Femur (tissue), 1 donor: ENCODE measurements at places on chromosomes 5 and 9.

DNA sequence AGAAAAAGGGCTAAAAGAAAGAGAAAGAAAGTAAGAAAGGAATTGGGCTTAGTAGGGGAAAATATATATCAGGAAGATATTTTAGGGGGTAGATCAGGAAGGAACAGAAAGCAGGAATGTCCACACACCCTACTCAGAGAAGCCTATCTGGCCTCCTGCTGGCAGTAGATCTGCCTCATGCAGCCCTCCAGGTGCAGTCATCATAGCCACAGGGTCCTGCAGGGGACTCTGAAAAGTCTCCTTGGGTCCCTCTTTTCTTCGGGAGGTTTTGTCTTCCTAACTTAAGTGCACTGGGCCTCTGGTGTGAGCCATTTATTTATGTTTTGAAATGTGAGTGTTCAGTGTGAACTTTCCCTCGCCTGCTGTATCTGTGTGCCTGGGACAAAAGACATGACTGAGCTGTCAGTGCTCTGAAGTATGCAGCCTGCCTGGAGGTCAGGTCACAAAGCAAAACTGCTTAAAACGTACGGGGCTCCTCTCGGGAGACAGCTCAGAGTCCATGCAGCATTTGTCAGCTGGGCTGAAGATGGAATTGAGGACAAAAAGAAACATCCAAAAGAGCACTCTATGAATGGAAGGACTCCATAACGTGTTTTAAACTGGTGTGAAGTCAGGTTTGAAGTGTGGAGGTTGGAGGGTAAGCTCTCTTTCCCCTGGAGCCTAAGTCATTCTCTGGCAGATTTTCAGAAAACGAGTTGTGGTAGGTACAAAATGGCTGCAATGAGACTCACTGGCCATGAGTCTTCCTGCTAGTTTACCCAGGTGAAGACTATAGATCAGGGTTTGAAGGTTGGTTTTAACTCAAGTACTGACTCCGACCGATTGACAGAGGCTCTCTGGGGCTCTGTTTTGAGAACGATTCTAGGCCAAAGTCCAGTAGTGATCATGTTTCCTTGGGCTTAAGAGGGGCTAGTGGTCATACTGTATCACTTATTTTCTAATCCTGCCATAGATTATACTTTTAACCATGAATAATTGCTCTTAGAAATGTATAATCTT, 151.8 kb upstream of the GDNF start:
- no peak for DNase-seq

GRCh38 chr5:109825450-109825849, 135.7 kb downstream of the MAN2A1 start:
- no peak for DNase-seq

DNA sequence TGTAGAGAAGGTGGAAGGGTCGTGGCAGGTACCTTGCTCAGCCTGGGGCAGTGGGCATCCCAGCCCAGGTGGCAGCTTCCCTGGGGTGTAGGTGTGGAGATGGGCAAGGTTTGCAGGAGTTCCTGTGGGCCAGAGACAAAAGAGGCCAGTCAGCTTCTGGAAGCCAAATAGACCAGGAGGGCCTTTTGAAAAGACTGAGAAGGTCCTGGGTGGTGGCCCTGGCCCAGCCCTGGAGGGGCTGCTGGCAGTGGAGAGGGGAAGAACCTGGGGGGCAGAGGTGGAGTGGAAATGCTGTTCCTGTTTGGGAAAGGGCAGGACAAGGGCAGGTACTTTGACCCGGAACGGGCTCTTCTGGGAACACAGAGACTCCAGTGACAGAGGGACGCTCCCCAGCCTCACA, 7.0 kb upstream of the IL3 start:
- no peak for DNase-seq

GRCh38 chr5:32022638-32023037, 151.5 kb downstream of the GOLPH3 start:
- DNase-seq: no peak

DNA sequence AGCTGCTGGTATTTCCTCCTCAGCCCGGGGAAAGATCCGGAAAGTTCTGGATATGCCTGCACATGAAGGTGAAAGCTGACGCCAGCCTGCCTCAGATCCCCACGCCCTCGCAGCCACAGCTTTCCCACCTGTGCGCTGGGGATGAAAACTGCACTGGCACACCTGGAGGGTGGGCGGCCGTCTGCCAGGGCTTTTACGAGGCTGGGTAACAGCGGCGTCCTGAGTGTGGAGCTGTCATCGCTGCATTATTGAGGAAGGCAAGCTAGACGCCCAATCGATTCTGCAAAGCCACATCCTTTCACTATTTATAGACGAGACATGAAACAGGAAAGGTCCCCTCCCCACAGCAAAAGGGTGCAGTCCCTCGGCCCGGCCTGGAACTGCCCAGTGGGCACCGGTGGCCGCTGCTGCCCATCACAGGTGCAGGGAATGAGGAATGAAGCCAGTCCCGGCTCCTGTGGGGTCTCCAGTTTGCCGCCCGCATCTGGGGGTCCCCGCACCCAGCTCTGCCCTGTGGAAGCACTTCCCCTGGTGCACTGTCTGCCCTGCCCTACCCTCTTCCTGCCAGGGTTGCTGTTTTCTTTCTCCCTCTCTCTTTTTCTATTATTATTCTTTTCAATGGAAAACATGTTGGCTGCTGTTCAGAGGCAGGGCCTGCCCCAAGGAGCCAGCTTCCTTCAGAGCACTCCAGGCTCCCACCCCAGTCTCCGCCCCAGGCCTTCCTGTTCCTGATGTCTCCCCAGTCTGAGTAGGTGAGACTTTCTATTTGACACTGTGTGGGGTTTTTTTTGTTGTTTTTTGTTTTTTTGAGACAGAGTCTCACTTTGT, 7.0 kb downstream of the NOTCH1 start:
- no peak for DNase-seq

DNA sequence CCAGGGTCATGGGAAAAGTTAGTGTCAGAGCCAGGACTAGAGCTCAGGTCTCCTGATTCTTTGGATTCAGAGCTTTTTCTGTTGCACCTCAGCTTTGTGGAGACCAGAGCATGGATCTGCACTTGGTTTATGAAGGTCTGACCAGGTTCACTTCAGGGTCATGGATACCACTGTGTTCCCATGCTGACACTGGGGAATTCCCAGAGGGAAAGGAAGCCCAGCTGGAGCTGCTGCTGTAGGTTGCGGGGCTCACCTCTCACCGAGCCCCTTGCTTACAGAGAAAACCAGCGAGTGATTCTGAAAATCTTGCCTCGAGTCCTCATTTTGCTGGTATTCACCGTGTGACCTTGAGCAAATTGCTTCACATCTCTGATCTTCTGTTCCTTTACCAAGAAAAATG, 83.0 kb downstream of the RGS3 start:
- DNase-seq: no peak

- no peak for DNase-seq
Observed at GRCh38 chr9:109990541-109990940, 210.5 kb downstream of the PALM2AKAP2 start.
